ENCODE measurements at places on chromosomes 16 and 17.

- DNase-seq: no peak
- no peak overlapping the region for H3K4me3 ChIP-seq
- H3K4me1 ChIP-seq: peaks cover 9% of the 10 kb centered on the region
- H3K36me3 ChIP-seq: no peaks in the 10 kb centered on the region
- H3K27me3 ChIP-seq: no peaks in the 10 kb centered on the region
These were observed 7.1 kb upstream of the LASP1NB start for GRCh38 chr17:38918129-38918913.

GRCh38 chr16:80900593-80900954 is 96.2 kb upstream of the CDYL2 start:
- peaks cover 11% of the 10 kb centered on the region for H3K4me1 ChIP-seq
- H3K36me3 ChIP-seq: no peaks in the 10 kb centered on the region
- no peaks in the 10 kb centered on the region for H3K27me3 ChIP-seq
- H3K4me3 ChIP-seq: no peak overlapping the region
- peak overlapping the region; percentile 58 for H3K27ac ChIP-seq

- no peak overlapping the region for H3K4me3 ChIP-seq
- H3K36me3 ChIP-seq: no peaks in the 10 kb centered on the region
- no peak overlapping the region for H3K27ac ChIP-seq
- no peaks in the 10 kb centered on the region for H3K27me3 ChIP-seq
These were observed 218.8 kb downstream of the KATNIP start for GRCh38 chr16:27768651-27769272.

DNA sequence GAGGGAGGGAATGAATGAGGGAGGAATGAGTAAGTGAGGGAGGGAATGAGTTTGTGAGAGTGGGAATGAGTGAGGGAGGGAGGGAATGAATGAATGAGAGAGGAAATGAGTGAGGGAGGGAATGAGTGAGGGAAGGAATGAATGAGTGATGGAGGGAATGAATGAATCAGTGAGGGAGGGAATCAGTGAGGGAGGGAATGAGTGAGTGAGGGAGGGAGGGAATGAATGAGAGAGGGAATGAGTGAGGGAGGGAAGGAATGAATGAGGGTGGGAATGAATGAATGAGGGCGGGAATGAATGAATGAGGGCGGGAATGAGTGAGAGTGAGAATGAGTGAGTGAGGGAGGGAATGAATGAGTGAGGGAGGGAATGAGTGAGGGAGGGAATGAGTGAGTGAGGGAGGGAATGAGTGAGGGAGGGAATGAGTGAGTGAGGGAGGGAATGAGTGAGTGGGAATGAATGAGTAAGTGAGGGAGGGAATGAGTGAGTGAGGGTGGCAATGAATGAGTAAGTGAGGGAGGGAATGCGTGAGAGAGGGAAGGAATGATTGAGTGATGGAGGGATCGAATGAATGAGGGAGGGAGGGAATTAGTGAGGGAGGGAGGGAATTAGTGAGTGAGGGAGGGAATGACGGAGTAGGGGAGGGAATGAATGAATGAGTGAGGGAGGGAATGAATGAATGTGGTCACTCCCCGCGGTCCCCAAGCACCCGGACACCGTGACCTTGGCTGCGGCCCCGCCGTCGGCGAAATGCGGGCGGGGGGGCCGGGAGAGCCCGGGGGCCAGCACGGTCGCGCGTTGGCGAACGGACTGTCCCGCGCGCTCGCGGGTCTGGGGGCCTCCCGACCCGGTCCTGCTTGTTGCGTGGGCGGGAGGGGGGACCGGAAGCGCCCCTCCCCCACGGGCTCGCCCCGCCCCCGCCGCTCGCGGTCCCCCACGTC is 1.1 kb upstream of the UBE2I start:
- H3K27me3 ChIP-seq: no peaks in the 10 kb centered on the region
- H3K27ac ChIP-seq: peak overlapping the region; percentile 96
- H3K4me3 ChIP-seq: peak overlapping the region; percentile 92
- DNase-seq: no peak
- H3K36me3 ChIP-seq: no peaks in the 10 kb centered on the region

- H3K4me3 ChIP-seq: no peak overlapping the region
- no peak overlapping the region for H3K27ac ChIP-seq
- H3K27me3 ChIP-seq: no peaks in the 10 kb centered on the region
- no peak for DNase-seq
- H3K36me3 ChIP-seq: no peaks in the 10 kb centered on the region
These were observed 14.6 kb downstream of the IRX6 start for GRCh38 chr16:55338646-55339045.

GRCh38 chr17:67759355-67760171 is 41.8 kb downstream of the NOL11 start:
- no peak for DNase-seq
- no peak overlapping the region for H3K27ac ChIP-seq
- no peak overlapping the region for H3K4me3 ChIP-seq
- H3K36me3 ChIP-seq: no peaks in the 10 kb centered on the region
- H3K27me3 ChIP-seq: no peaks in the 10 kb centered on the region

DNA sequence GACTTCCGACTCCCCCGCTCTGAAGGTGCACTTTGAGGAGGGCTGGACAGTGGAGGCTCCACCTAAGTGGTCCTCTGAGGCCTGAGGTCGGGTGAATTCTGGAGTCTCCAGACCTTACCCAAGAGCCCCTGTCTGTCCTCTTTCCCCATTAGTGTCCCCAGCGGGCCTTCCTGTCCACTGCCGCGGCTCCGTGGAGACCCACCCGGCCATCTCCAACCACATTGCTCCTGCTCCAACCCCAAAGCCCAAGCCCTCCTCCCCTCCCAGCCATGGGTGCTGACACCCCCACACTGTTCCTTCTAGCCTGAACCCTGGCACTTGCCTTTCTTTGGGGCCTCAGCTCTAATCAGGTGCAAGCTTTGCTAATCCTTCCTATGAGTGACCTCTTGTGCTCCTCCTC is 283.1 kb upstream of the TNRC6C start:
- no peaks in the 10 kb centered on the region for H3K27me3 ChIP-seq
- H3K4me1 ChIP-seq: peaks cover 7% of the 10 kb centered on the region
- no peak overlapping the region for H3K27ac ChIP-seq
- no peak overlapping the region for H3K4me3 ChIP-seq
